ENCODE measurements at places on chromosomes 6 and 20.

DNA sequence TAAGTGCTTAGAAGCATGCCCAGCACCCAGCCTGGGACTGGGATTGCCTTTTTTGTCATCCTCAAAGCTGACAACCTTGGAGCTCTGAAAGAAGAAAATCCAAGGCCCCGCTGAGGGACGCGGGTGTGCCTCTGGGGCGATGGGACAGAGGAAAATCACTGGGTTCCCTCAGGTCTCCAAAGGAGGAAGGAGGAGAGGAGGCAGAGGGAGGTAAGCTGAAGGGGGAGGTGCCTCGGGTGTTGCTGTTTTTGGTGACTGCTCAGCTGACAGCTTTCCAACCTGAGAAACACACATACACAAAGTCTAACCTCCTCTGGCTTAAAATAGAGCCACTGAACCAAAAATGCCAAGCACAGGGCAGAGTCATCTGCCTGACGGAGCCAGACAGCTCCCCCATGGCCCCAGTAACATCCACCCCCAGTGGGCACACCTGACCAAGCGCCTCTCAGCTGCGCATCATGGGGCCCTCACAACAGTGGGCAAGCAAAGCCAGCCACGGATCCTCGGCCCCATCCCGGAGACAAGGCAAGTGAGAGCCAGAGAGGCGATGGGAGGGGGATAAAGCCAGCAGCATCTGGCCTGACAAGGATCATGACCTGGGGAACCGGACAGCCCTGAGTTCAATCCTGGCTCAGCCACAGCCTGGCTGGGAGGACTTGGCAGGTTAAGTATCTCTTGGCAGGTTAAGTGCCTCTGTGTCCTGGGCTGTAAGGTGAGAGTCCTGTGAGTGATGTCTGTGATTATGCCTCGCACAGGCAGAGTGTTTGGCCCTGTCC lies 3.2 kb upstream of the KCNK15 start:
- DNase-seq = no peak

DNA sequence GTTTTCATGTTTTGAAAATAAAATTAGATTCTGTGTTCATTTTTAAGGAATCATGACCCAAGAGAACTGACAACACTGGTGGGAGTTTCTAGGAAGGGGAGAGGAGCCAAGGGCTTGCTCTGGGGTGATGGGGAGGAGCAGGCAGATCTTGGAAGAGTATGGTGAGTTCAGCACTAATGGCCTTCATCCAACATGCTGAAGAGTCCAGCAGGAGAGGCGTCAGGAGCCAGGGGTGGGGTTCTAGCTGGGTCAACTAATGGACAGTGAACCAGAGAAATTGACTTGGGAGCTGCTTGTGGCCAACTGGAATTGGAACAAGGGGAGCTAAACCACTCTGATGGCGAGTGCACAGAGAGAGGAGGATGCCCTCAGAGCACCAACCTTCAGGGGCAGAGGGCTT lies 107.1 kb downstream of the MRPL14 start:
- no peak for DNase-seq

- DNase-seq = no peak
Observed at GRCh38 chr6:80939898-80940297, 812.6 kb downstream of the TENT5A start.

GRCh38 chr6:56984361-56984760 lies 29.5 kb downstream of the BEND6 start:
- DNase-seq = no peak

DNA sequence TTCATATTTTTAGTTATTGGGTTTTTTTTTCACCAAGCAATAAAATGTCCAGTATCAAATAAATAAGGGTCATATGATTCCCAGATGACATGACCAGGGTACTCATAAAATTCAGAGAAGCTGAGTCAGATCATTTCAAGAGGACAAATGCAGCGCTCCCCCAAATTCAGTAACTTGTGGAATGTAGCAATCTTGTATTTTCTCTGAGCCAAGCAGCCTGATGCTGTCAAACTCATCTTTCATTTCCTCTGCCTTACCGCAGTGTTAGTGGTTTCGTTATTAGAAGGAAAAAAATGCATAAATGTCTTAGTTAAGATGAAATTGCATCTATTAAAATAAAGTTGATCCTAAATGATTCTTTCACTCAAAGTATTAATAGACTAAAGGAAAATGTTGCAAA lies 57.8 kb upstream of the EDN1 start:
- no peak for DNase-seq

DNA sequence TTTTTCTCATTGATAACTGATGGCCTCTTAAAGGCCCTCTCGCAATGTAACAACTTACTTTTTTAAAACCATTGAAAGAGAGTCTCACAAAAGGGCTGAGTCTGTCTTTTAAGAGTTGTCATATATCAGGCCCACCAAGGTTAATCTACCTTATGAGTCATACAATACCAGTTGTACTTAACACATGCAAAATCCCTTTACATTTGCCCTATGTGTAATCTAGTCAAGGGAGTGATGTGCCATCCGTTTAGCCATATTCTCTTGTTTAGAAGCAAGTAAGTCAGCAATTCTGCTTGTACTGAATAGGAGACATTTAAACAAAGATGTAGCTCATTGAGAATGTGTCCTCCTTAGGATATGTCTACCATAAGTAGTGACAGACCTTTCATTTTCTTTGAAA lies 143.7 kb downstream of the TENT5A start:
- no peak for DNase-seq

GRCh38 chr20:1876217-1876921 lies 18.8 kb upstream of the SIRPA start:
- no peak for DNase-seq

- no peak for DNase-seq
Observed at GRCh38 chr6:163970846-163971564, 556.5 kb downstream of the QKI start.

GRCh38 chr6:158754738-158755137 lies 64.4 kb downstream of the EZR start:
- no peak for DNase-seq

DNA sequence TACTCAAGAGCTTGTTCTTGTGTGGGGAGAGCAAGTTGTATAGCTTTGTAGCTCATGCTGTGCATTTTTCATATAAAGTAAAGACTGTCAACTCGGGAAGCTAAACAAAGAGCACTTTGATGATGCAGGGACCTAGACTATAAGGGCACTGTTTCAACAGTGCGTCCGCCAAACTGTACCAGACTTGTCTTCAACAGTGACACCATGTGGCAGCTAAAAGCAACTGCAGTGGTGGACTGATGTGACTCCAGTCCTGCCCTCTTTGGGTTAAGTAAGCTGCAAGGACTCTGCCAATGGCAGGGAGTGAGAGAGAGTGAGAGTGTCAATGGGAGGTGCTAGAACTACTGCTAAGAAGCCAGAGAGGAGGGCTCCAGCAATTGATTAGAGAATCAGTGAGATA lies 48.1 kb upstream of the MC3R start:
- no peak for DNase-seq

DNA sequence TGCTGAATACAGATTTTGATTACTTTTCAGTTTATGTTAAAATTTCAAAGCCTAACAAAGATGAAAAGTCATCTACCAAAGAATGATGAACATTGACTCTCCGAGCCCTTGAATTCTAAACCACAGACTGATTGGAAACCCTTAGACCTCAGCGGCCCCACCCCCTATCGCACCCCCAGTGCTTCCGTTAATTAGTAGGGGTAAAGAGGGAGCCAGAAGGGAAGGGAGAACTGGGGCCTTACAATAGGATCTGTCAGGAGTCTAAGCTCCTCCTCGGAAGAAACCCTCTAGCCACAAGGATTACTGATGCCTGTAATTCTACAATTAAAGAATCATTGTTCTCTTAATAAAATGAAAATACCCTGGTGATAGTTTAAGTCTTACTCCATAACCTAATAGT lies 79.7 kb upstream of the JARID2 start:
- DNase-seq = no peak
